A549 treated with GW870086 at 1 μM for 4 hours (cell line): ENCODE measurements at places on chromosomes 6 and 20. TPM values are rescaled to one million over a fixed set of nuclear protein-coding genes. Genes with fewer than 3 reads are reported as not detected.

The GNMT gene
- total RNA-seq: 0.19 to 0.32 TPM in 2 of 5 replicates, not detected in the others

The SLC17A9 gene
- 0.09 to 0.19 TPM in 2 of 5 replicates, not detected in the others for total RNA-seq

The NUP153 gene
- 24.7 to 32.4 TPM (median 29.5 TPM) in 5 replicates for total RNA-seq

The NT5E gene
- total RNA-seq: 19.9 to 36.6 TPM (median 30.3 TPM) in 5 replicates

The PAQR8 gene
- 0.85 to 1.2 TPM (median 1.1 TPM) in 5 replicates for total RNA-seq

The SEL1L2 gene
- total RNA-seq: not detected in 5 replicates

The ANGPT4 gene
- total RNA-seq: 0.06 to 0.07 TPM in 2 of 5 replicates, not detected in the others
